ENCODE measurements at places on chromosomes 7 and 10. TPM values are rescaled to one million over a fixed set of nuclear protein-coding genes. Genes with fewer than 3 reads are reported as not detected.

PON1 gene
- 0.24 TPM for total RNA-seq

IGF2BP3 gene
- 51.3 TPM for total RNA-seq

RPEL1 gene
- total RNA-seq = 3.9 TPM

NPFFR1 gene
- total RNA-seq = 1.2 TPM

OR2A42 gene
- 0.48 TPM for total RNA-seq

SNX10 gene
- 3.6 TPM for total RNA-seq

CLRN3 gene
- total RNA-seq = not detected

STAMBPL1 gene
- total RNA-seq = 25.5 TPM

SSC4D gene
- total RNA-seq = not detected

ADRA2A gene
- 0.24 TPM for total RNA-seq

SH2D4B gene
- total RNA-seq = 1.9 TPM

CREB5 gene
- total RNA-seq = 17.8 TPM

KIF11 gene
- 4.1 TPM for total RNA-seq

EVX1 gene
- total RNA-seq = 1.7 TPM

ST8SIA6 gene
- total RNA-seq = 4.3 TPM

TMEM176A gene
- 68.1 TPM for total RNA-seq

EIF3A gene
- total RNA-seq = 85.2 TPM

TAS2R41 gene
- total RNA-seq = 2.6 TPM

CNNM2 gene
- 6.0 TPM for total RNA-seq

ELOVL3 gene
- total RNA-seq = not detected

ACTR3C gene
- total RNA-seq = 2.4 TPM

TMEM72 gene
- 2.2 TPM for total RNA-seq

TSPAN33 gene
- 7.7 TPM for total RNA-seq

NPC1L1 gene
- 0.48 TPM for total RNA-seq

SORBS1 gene
- total RNA-seq = 426 TPM

ASZ1 gene
- total RNA-seq = 4.8 TPM

SPDYE6 gene
- total RNA-seq = not detected

TAS2R3 gene
- 10.6 TPM for total RNA-seq

OR13A1 gene
- 0.72 TPM for total RNA-seq

DOCK1 gene
- total RNA-seq = 56.1 TPM

ALOX5 gene
- total RNA-seq = 19.3 TPM

TMEM270 gene
- total RNA-seq = not detected

LIPN gene
- not detected for total RNA-seq

MAT1A gene
- total RNA-seq = 1.2 TPM

FAM25C gene
- total RNA-seq = not detected

GARIN1A gene
- 0.72 TPM for total RNA-seq

PPA1 gene
- 134 TPM for total RNA-seq

SFTPA1 gene
- total RNA-seq = 0.48 TPM

TNS3 gene
- 73.9 TPM for total RNA-seq

ARID5B gene
- 81.9 TPM for total RNA-seq

TRIM50 gene
- total RNA-seq = 0.48 TPM

TRIM4 gene
- total RNA-seq = 24.6 TPM

NRG3 gene
- total RNA-seq = 0.72 TPM

BAIAP2L1 gene
- total RNA-seq = 1.2 TPM

LRRC4 gene
- total RNA-seq = 2.6 TPM

DLX5 gene
- not detected for total RNA-seq

COBL gene
- 5.3 TPM for total RNA-seq

SNX13 gene
- total RNA-seq = 78.0 TPM

AKR1C8 gene
- total RNA-seq = 2.9 TPM

ZPBP gene
- not detected for total RNA-seq

HABP2 gene
- 0.24 TPM for total RNA-seq

MACC1 gene
- total RNA-seq = 3.1 TPM

TFEC gene
- 16.6 TPM for total RNA-seq

GJD4 gene
- total RNA-seq = 0.48 TPM

MACROH2A2 gene
- 10.4 TPM for total RNA-seq
